ENCODE measurements at places on chromosomes 13 and 19. TPM values are rescaled to one million over a fixed set of nuclear protein-coding genes. Genes with fewer than 3 reads are reported as not detected.

DPF1 gene
- 1.2 TPM for total RNA-seq

OVOL3 gene
- total RNA-seq, result not detected

SIX5 gene
- total RNA-seq, result 0.82 TPM

PCP2 gene
- 2.0 TPM for total RNA-seq

NANOS3 gene
- total RNA-seq, result 0.70 TPM

NRTN gene
- total RNA-seq, result 0.50 TPM

ANKRD24 gene
- 0.52 TPM for total RNA-seq
